ENCODE measurements at places on chromosomes 12 and 14.
A peak's percentile ranks its signal among the peaks of the same experiment; 100 is the strongest.

- no peak for DNase-seq
Measured at GRCh38 chr12:104677441-104678089, 220.8 kb downstream of the CHST11 start.

DNA sequence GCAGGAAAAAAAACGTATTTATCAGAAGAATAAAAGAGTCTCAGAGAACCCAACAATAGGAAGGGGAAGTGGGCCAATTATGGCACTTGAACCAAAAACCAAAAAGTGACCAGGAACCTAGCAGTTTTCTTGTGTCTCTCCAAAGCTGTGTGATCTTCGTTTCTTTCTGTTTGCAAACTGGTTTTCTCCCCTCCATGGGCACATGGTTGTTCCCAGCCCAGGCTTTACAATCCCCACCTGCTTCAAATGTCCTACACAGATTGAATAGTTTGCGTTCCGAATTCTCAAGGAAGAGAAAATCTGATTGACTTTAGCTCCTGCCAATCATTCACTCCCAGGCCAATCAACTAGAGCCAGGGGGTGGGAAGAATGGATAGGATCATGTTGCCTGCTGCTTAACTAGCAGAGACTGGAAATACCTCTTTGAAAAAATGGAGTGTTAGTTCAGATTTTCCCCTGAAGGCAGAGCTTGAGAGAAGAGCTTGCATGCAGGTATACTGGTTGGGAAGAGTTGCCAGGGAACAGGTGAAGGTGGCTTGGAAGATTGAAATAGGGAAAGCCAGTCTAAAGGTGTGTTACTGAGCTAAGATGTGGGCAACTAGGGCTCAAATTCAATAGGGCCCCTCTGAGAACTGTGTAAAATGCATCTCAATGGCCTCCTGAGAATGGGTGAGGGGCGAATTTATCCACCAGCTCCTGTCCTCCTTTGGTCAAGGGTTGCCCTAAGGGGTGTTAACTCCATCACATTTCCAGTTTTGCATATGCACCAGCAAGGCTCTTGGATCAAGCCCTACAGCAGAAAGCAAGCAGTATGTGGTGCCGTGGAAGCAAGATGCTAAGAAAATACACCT is 106.4 kb upstream of the SRRM4 start:
- no peak for DNase-seq

GRCh38 chr14:91317381-91318308 is 73.1 kb upstream of the GPR68 start:
- peak; percentile 59 for DNase-seq

DNA sequence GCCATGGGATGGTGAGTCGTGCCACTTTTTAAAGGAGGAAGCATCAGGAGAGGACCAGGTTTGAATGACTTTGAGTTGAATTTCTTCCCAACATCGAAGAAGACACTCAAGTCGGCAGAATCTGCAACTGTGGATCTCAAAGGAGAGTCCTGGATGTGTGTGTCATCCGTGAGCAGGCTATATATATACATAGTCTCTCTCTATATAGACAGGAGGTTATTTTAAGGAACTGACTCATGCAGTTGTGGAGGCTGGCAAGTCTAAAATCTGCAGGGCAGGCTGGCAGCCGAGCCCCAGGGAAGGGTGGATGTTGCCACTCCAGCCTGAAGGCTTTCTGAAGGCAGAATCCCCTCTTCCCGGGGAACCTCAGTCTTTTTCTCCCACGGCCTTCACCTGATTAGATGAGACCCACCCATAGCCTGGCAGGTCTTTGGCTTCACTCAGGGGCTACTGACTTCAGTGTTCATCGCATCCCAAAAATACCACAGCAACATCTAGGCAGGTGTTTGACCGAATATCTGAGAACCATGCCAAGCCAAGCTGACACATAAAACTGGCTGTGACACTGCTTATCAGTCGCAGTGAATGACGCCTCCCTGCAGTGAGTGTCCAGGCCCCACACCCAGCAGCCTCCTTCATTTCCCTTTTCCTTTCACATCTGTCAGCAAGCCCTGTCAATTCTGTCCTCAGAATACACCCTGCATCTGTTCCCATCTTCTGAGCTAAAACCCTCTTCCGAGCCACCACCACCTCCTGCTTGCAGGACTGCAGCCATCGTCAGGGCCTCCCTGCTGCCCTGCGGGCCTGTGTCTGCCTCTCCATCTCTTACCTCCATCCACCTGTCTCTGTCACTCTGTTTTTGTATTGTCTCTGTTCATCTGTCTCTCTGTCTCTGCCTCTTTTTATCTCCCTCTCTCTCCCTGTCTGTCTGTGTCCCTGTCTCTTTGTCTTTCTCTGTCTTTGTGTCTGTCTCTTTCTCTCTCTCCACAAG is 54.0 kb downstream of the ZNF664 start:
- no peak for DNase-seq

DNA sequence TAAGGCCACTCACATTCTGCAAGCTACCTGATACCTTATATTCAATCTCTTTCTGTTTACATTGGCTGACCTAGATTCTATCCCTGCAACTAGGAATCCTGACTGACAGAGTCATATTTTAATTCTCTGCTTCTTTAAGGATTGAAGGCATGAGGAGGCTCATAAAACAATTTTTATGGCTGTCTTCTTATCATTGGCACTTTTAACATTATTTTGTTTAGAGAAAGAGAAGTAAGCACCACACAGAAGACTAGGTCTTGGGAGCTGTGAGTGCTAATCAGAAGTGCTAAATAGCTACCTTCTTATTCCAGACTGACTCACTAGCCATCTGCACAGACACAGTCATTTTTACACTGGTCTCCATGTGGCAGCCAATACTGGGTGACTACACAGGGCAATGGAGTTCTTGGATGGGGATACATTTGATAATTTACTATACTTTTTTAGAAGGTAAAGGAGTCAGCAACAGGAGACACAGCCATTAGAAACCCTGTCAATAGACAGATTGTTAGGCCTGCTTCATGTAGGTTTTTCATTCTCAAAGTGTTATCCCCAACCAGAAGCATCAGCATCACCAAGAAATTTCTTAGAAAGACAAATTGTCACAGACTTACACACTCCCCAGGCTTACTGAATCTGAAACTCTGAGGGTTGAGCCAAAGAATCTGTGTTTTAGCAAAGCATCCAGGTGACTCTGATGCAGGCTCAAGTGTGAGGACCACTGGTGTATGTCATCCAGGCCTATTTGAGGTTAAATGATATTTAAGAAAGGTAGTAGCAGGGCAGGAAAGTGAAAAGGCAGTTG is 214.1 kb downstream of the DUSP6 start:
- no peak for DNase-seq

DNA sequence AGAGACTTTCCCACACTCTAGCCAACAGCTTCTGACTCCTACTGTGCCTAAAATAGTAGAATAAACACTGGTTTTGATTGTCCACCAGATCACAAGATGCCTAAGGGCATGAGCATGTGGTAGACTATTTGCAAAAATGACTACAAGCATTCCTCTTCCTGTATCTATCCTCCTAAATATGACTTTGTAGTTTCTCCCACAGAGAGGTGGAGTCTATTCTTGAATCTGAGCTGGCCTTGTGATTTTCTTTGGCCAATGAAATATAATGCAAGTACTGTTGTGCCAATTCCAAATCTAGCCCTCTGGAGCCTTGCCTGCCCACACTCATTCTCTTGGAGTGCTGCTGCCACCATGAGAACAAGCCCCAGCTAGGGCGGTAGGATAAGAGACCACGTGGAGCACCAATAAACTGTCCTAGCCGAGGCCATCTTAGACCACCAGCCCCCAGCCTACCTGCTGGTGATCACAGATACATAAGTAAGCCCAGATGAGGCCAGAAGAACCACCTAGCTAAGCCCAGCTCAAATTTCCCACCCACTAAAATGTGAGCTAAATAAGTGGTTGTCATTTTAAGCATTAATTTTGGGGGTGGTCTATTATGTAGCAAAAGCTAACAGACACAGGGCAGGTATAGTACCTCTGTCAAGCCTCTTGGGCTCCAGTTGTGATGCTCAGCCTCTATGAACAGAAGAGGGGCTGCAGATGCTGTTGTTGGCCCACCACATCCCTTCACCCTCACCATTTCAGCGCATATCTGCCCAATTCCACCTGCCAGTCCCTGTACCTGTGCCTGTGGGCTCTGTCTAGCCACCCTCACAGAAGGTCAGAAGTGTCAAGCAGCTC is 17.9 kb downstream of the ZFP36L1 start:
- DNase-seq = no peak

DNA sequence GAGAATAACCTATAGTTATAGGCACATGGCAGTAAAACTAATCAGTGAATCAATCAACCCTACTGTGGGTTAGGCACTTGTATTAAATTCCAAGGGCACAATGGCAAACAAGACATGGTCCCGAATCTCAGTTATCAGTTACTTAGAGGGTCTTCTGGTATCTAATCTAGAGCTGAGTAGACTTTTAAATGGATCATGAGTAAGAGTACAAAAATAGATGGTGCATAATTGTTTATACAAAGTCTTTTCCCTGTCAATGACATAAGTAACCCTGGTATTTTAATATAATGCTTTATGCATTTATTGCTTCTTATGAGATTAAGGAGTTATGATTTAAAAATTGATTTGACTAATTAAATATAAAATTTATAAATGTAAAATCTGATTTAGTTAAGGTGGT is 23.0 kb upstream of the KCNJ8 start:
- DNase-seq = no peak

- no peak for DNase-seq
Measured at GRCh38 chr14:103519043-103519836, 3.4 kb downstream of the CKB start.

- no peak for DNase-seq
Measured at GRCh38 chr12:69066492-69067373, 133.8 kb upstream of the CPM start.

- no peak for DNase-seq
Measured at GRCh38 chr14:95445676-95446075, 70.8 kb downstream of the SYNE3 start.

DNA sequence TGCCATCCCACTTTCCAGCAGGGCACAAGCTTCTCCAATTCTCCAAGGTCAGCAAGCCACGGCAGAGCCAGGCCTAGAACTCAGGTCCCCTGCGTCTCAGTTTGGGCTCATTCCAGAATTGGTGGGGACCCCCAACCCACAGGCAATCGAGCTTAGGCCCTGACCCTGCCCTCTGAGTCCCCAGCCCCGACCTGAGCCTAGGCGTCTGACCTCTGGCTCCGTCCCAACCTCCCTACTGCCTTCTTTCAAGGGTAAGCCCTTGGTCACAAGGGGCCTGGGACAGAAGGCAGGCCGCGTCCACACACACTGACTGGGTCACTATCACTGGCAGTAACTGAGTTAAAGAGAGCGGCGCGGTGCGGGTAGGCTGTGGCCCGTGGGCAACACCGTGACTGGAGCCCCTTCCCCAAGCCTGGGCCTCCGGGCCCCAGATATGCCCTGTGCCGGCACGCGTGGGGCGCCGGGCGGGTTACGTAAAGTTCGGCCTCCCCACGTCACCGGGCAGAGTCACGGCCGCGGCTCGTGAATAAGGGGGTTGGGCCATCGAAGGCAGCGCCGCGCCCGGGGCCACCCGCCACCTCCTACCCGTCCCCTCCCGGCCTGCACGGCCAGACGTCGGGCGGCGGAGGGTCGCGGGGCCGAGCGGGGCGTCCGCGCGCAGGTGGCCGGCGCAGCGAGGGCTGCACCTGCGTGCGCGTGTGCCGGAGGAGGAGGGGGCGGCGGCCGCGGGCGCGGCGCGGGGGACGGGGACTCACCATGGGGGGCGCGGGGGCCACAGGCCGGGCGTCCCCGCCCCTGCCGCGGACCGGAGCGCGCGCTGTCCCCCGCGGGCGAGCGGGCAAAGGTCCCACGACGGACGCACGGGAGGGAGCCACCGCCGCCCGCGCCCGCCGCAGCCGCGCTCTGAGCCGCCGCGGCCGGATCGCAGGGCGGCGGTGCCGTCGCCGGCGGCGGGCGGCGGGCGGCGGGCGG is 516 bp downstream of the ANKRD9 start:
- DNase-seq = no peak

DNA sequence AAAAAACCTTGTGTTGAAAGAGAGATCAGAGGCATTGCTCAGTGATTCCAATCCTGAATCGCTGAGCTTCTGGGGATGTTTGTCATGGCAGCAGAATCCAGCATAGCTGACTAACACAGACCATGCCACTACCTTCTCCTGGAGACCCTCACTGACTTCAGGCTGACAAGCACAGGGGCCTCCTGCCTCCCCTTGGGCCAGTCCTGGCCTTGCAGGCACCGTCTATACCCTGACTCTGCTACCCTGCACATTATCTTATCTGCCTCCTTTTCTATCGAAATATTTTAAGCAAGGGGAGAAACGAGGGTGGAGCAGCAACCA is 139.8 kb downstream of the KIF26A start:
- no peak for DNase-seq

DNA sequence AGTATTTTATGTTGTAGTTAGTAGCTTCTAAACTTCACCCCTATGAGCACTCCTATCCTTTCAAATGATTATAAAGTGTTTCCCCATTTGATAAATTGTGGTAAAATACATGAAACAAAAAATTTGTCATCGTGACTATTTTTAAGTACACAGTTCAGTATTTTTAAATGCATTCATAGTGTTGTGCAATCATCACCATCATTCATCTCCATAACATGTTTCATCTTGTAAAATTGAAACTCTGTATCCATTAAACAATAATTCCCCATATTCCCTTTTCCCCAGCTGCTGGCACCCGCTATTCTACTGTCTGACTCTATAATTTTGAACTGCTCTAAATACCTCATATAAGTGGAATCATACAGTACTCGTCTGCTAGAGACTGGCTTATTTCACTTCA is 52.5 kb downstream of the ATP23 start:
- DNase-seq = no peak

GRCh38 chr14:51139121-51139681 is 44.3 kb upstream of the TRIM9 start:
- no peak for DNase-seq

DNA sequence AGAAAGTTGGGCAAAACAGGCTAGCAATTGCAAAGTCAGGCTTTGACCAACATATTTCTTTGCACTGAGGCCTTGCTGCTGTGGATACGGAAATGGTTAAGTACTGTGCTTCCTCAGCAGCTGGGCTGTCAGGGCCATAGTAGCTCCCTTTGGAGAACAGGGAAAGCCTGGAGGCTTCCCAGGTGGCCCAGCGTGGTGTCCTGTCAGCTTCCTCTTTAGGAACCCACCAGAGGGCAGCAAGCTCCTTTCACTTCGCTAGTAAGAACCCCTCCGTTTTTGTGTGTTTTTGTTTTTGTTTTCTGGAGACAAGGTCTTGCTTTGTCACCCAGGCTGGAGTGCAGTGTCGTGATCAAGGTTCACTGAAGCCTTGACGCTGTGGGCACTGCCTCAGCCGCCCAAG is 1.7 kb upstream of the CFAP251 start:
- DNase-seq = no peak

DNA sequence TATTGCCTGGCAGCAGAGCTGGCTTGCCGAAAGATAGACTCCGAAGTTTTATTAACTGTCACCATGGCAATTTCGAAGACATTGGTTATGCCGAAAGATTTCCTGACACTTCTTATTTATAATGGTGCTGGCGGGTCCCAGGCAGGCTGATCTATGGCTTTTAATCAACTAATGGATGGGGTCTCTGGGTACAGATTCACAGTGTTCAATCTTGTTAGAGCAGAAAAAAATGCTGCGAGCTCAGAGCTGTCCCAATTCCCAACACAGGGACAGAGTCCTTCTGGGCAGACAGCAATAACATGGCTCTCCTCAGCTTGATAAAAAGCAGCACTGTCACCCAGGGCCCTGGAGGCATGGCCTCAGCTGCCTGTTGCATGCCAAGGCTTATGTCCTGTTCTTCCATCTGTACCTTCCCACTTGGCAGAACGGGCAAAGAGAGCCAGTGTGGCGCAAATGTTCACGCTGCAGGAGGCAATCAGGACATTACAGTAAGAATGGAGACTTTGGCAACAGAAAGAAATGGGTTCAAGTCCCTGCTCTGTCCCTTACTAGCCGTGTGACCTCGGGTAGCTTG is 228.2 kb upstream of the PWP1 start:
- DNase-seq = no peak
